ENCODE measurements at places on chromosomes 7 and 10.

DNA sequence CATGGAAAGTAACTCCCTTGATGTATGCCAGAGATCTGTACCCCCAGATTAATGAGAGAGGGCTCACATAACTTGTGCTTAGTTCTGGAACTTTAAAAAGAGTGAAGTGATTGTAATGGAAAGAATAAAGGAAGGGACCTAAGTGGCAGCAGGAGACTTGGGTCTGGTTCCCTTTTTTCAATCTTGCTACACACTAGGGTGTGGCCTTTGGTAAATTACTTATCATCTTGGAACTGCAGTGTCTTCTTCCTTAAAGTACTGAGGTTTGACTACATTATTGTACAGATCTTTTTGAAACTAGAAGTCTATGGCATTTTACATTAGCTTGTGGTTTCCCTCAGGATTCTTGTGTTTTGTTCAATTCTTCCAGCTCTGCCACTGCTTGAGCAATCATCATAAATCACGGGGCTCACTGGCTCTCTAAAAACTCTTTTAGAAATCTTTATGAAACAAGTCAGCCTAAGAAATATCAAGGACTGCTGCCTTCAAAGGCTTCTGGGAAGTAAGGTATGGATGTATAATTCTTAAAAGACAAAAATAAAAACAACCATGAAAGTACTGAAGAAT lies 22.5 kb upstream of the CHRM2 start:
- DNase-seq, result no peak

DNA sequence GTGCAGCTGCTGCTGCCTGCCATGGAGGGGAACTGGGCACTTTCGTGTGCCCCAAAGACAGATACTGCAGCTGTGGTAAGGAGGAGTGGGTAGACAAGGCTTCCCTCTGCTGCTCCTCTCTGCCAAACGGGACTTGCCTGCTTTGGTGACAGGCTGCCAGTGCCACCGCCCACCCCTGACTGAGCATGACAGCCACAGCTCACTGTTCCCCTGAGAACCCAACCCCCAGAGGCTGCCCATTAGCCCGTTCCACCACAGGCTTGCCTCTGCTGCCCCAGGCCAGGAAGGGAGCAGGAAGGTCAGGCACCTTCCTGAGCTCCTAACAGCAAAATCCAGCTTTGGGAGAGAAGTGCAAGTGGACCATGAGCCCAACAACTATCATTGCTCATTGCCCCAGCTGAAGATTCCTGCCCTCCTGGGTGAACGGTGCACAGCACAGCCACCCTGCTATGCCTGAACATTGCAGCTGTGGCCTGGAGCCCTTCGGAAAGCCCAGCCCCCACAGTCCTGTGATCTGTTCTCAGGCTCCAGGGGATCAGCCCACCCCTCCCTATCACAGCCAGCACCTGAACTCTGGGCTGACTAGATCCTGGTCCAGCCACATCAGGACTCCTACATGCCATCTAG lies 58.7 kb upstream of the ANTXRL start:
- DNase-seq, result no peak

DNA sequence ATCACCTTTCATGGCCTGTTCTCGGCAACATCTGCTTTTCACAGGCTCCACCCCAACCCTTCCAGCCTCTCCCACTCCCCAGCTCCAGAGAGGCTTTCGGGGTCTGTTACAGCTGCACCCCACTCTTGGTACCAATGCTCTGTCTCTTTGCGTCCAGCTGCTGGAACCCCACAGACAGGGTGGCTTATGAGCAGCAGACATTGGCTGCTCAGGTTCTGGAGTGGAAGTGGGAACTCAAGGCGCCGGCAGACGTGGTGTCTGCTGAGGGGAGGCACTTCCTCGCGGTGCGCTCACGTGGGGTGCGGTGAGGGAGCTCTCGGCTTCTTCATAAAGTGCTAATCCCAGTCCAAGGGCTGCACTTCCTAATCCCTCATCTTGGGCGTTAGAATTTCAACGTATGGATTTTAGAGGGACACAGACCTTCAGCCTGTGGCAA lies 185.7 kb downstream of the ELFN1 start:
- DNase-seq, result no peak

- DNase-seq, result no peak
Measured at GRCh38 chr7:121557034-121557892, 161.2 kb upstream of the FAM3C start.

DNA sequence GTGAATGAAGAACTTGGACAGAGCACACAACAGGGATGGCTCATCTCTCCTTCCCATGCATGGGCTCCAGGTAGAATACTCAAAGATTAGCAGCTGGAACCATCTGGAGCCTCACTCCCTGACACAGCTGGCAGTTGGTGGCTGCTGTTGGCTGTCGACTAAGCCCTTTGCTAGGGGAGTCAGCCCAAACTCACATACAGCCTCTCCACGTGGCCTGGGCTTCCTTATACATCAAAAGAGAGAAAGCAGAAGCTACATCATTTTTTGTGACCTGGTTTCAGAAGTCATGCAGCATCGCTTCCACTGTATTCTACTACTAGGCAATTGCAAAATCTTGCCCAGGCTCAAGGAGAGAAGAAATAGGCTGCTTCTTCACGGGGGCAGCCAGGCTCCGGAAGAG lies 24.4 kb downstream of the ASNS start:
- no peak for DNase-seq

GRCh38 chr10:124151466-124152095 lies 58.2 kb upstream of the CHST15 start:
- no peak for DNase-seq

- DNase-seq, result peak; percentile 1
Measured at GRCh38 chr7:136869991-136870865, 1.8 kb downstream of the CHRM2 start.

GRCh38 chr7:26011039-26011696 lies 140.8 kb upstream of the NFE2L3 start:
- DNase-seq, result no peak

- peak; percentile 81 for DNase-seq
Measured at GRCh38 chr10:90911133-90912051, 9.5 kb downstream of the ANKRD1 start.

DNA sequence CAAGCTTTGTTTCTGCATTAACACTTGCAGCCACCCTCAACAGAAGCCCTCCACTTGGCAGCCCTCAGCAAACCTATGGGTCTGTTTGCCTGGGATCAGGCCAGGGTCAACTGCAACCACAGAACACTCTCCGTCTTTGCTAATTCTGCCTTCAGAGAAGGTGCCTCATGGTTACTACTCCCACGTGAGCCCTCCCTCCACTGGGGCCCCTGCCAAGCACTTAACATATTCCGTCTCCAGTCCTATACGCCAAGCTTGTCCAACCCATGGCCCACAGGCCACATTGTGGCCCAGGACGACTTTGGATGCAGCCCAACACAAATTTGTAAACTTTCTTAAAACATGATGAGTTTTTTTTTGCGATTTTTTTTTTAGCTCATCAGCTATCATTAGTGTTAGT lies 54.7 kb downstream of the HSPA12A start:
- no peak for DNase-seq

DNA sequence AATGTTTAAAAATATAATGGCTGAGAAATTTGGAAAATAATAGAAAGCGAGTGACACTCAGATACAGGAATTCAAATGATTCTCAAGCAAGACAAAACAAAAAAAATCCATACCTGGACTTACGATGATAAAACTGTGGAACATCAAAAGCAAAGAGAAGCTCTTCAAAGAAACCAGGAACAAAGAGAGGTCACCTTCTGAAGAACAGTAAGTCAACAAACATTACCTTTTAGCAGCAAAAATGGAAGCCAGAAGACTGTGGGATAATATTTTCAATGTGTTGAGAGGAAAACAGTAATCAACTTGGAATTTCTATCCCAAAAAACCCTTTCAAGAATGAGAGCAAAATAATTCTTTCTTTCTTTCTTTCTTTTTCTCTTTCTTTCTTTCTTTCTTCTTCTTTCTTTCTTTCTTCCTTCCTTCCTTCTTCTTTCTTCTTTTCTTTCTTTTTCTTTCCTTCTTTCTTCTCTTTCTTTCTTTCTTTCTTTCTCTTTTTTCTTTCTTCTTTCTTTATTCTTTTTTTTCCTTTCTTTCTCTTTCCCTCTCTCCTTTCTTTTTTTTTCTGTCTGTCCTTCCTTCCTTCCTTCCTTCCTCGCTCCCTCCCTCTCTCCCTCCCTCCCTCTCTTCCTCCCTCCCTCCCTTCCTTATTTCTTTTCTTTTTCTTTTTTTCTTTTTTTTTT lies 1.8 kb upstream of the CPA5 start:
- DNase-seq, result no peak

DNA sequence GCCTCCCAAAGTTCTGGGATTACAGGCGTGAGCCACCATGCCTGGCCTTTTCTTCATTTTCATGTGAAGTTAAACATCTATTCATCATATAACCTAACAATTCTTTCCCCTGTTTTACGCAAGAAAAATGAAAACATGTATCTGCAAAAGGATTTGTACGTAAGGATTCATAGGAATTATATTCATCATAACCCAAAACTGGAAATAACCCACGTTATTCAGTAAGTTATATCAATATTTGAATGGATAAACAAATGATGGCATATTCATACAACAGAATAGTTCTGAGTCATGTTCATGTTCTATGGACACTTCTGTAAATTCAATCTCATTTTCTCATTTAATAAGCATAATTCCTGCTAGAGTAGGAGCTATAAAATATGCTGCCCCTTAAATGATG lies 35.2 kb upstream of the CAV2 start:
- DNase-seq, result no peak

GRCh38 chr7:151552352-151553028 lies 32.8 kb upstream of the RHEB start:
- peak; percentile 43 for DNase-seq

DNA sequence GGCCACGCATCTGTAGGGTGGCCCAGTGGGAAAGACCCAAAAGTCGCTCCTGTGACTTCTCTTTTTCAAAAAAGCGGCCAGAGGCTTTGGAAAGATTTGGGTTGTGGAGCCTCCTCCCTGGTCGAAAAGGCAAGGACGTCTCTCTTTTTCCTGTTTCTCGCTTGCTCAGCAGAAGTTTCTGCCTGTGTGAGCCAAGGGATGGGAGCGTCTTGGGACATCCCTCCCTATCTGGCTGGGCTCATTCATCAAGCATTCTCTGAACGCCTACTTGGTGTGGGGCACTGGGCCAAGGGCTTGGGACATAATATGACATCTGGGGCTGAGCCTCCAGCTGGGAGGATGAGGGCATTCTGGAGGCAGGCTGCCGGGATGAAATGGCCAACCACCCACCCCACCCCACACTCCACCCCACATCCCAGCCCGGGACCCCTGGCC lies 120.9 kb downstream of the C10orf105 start:
- DNase-seq, result no peak

All from kidney tubule cell (primary cell).